ENCODE measurements at places on chromosomes 1 and 21.

DNA sequence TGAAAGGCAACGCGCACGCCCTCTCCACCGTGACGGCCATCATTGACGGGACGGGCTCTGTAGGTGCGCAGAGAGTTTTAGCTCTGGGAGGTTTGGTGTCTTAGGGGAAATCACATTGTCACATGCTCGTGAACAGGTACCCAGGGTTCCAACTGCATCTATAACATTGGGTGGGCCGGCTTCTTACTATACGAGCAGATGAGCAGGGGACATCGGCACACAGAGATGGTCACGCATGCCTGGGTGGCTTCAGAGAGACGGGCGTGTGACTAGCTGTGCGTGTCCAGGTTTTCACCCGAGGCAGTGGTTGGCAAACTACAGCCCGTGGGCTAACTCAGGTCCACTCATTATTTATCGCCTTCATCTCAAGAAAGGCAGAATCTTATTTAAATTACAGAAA is 54.7 kb downstream of the SLC37A1 start:
- DNase-seq = no peak

DNA sequence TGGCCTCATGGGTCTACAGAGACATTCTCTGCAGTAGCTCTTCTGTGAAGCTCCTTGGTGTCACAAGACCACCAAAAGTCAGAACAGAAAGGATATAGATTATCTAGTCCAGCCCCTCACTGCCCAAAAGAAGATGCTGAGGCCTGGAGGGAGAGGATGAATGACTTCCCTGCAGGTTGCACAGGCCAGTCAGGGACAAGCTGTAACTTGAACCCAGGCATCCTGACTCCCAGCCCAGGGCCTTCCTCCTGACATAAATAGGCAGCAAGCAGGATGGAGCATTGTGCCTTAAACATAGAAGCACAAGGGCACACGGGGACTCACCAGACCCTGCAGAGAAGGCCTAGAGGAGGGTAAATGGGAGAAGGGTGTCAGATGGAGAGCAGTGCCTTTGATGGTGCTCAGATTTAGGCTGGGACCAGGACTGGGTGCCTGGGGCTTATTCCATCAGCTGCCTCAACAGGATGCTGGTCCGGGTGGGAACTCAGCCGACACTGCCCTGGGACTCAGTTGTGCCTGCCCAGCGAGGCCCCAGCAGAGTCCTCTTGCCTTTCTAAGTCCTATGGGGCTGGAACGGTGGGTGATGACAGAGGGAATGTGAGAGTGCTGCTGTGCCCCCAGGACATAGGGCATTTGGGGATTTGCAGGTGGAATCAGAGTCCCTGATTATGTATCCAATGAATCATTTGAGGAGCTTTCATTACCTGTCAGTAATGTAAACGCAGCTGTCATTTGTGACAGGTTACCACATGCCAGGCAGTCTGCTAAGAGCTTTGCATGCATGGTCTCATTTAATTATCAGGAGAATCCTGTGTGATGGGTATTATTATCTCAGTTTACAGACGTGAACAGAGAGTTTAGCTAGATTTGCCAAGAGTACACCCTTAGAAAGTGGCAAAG is 13.2 kb downstream of the S100A7A start:
- DNase-seq = no peak

DNA sequence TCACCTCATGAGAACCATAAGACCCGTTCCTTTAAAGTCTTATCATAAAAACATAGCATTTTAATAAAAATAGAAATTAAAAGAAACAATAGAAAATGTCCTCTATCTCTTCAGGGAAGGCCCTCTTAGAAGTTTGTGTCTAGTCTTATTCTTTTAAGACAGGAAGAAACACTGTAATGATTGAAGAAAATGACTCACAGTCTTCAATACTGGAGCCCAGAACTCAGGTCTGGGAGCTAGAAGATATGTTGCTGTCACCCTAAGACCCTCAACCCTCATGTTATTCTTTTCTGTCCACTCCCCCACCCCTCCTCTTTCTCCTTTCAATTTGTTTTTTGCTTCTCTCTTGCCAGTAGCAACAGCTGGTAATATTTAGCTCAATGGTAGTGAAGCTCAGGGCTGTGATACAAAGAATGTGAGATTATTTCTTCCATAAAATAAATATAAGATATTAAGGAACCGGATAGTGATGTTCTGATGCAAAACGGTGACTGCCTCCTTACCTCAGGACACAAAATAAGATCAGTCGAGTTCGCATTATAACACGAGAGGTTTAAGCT is 12.0 kb downstream of the DUSP10 start:
- no peak for DNase-seq

- DNase-seq = no peak
Observed at GRCh38 chr1:27143401-27143800, 11.5 kb downstream of the SLC9A1 start.

DNA sequence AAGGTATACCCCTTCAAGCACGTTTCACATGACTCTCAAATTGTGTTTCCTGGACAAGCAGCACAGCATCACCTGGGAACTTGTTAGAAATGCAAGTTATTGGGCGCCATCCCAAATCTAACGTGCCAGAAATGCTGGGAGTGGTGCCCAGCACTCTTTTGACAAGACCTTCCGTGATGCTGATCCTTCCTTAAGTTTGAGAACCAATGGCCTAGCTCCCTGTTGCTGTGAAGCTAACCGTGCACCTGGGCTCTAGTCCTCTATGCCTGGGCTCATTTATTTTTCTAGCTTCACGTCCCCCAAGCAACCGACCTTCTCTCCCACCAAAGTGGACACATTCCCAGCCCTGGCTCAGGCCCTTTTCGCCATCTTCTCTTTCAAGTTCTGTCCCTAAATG is 4.3 kb downstream of the BEST4 start:
- peak; percentile 12 for DNase-seq

GRCh38 chr1:85330214-85330631 is 53.8 kb upstream of the BCL10 start:
- DNase-seq = no peak
